ENCODE measurements at places on chromosomes 1 and 21.

GRCh38 chr1:162446946-162447345, 35.0 kb upstream of the SH2D1B start:
- no peak for DNase-seq

DNA sequence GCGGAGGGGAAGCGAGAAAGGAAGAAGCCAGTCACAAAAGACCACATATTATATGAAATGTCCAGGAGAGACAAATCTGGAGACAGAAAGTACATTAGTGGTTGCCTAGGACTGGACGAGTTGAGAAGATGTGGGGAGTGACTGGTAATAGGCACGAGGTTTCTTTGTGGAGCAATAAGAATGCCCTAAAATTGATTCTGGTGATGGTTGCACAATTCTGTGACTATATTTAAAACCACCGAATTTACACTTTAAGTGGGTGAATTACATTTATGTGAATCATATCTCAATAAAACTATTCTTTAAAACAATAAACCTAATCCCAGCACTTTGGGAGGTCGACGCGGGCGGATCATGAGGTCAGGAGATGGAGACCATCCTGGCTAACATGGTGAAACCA, 63.1 kb downstream of the ZNF281 start:
- DNase-seq, result no peak

DNA sequence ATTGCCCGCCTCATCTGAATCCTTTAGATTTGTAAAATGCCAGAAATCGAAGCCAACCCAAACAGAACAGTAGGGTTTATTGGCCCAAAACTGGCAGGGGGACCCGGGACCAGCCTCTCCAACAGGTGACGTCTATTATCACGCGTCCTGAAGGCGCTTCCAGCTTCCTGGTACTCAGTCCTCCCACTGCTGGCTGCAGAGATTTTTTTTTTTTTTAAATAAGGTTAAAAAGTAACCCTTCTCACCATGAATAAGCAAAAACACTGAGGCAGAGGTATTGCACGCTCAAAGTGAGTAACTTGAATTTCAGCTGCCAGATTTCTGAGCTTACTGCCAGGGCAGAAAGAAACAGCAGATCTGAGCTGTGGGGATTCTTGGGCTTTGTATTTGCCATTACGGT, 54.4 kb upstream of the GCLM start:
- DNase-seq, result no peak

DNA sequence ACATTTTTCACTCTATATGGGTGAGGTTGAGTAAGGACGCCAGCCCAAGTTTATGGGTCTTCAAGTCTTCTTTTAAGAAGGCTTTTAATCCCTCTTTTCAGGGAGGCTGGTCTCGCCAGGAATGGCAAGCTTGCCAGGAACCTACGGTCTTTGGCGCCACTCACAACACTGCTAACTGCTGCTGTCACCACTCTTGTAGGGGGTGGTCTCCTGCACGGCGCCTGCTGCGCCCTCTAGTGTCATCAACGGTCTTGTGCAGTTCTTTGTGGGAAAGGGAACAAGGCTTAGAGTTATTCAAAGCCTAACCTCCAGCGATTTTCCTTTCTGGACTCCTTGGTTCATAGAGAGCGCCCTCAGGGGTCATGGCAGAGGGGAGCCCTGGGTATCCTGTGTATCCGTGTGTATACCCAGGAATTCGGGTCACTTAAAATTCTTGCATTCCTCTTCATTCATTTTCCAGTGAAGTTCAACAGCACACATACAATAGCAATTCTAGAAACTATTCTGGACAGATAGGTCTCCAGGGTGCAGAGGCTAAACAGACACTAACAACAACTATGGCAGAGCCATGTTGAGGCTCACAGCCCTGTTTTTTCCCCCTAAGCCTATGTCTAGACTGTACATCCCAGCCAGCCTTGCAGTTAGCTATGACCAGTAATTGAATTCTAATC, 392.8 kb upstream of the CAMK1G start:
- DNase-seq, result peak; percentile 48

DNA sequence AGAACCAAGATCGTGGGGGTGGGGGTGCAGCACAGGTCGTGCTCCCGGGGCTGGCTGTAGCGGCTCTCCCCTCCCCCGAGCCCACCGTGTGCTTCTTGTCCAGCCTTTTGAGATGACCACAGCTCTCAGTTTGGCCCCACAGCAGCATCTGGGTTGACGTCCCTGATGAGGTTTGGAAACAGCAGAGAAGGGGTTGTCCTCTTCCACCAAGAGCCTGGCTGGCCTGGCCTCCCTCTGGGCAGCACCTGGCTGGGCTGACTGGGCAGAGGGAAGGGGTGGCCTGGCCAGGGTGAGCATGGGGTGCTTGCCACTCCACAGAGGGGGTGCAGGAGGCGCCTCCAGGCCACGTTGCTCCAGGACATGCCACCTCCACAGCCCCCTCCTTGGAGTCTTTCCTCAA, 61.5 kb downstream of the SKI start:
- no peak for DNase-seq

DNA sequence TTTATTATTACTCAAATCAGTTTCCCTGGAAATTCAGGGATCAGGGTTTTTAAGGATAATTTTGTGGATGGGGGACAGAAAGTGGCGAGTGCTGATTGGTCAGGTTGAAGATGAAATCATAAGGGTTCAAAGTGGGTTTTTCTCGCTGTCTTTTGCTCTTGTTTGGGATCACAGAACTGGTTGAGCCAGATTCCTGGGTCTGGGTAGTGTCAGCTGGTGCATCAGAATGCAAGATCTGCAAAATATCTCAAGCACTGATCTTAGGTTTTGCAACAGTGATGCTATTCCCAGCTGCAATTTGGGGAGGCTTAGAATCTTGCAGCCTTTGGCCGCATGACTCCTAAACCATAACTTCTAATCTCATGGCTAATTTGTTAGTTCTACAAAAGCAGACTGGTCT, 9.3 kb downstream of the CHI3L2 start:
- no peak for DNase-seq

DNA sequence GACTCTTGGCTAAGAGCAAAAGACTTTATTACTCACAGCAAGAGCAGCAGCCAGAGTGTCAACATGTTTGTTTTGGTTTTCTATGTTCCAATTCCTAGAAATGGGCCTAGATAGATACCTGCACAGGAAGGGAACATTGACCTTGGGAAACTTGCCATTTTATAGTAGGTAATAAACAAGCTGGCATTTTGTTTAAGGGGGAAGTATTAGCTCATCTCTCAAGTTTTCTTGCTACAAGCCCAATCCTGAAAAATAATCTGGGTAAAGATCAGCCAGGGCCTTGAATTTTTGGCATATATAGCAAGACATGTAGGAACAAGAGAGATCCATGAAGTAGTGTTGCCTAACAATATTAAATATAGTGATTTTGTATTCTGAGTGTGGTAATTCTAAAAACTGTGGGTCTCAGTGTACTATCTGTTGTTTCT, 51.4 kb upstream of the RGL1 start:
- DNase-seq, result no peak

GRCh38 chr1:23288671-23289070, 55.4 kb downstream of the HNRNPR start:
- DNase-seq, result no peak

- no peak for DNase-seq
Observed at GRCh38 chr1:39230261-39231190, 26.0 kb downstream of the MACF1 start.

DNA sequence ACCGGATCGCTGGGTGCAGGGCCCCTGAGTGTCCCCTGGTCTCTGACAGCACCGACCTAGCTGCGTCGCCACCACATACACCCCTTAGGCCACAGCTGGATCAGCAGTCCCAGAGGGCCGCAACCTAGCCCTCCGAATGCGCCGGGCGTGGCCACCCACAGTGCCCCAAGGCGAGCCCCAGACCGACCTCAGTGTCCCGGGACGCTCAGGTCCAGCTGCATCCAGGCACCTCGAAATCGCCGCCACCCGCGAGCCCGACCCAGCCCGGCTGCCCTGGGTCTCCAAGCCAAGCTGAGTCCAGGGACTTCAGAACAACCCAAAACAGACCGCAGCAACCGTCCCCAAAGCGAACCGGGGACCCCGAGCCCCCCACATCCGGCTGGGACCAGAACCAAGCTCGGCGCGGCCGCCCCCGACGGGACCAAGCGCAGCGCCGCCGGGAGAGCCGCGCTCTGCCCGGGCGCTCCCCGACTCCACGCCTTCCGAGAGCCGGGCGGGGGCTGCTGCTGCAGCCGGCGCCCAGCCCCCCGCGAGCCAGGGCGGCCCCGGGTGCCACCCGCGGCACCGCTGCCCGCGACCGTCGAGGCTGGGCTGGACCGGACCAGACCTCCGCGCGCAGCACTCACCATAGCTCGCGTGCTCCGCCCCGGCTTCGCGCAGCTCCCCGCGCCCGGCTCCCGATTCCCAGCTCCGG, 54.6 kb upstream of the ECE1 start:
- no peak for DNase-seq

DNA sequence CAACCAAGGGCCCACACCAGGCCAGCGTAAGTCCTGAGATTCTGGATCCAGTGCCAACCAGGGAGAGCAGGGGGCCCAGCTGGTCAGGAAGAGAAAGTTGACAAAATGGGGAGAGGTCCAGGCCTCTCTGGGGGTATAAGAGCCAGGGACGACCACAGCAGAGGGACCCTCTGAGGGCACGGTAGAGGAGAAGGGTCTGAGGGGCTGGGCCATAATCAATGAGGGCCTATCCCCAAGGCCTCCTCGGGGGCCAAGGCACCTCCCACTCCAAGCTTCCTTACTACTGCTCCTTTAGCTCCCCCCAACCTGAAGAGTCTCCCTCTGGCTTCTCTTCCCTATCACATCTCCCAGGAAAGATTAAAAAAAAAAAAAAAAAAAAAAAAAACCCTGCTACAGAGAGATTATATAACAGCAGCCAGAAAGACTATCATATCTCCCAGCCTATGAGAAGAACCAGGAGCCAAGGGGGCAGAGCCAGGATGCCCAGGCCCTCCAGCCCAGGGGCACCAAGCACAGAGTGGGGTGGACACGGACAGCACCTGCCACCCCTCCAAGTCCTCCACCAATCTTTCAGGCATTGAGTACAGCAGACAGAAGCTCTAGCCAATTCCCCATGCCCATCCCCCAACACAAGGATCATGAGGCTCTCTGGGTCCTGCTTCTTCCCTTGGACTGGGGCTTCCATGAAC, 2.7 kb downstream of the MEF2D start:
- peak; percentile 72 for DNase-seq

DNA sequence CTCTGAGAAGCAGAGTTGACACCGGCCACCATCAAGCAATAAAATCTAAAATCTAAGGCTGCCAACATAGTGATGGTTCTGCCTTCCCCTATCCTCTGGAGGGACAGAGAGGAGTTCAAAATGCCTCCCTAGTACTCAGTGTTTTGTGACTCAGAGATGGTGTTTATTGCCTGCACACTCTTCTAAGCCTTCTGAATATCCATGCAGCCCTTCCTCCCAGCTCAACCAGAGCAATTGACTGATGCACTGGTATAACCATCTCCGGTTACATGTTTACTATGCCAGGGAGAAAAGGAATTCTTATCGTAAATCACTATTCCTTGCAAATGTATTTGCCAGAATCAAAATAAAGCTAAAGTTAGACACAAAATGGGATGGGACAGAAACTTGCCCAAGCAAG, 132.9 kb upstream of the RAB4A start:
- no peak for DNase-seq

DNA sequence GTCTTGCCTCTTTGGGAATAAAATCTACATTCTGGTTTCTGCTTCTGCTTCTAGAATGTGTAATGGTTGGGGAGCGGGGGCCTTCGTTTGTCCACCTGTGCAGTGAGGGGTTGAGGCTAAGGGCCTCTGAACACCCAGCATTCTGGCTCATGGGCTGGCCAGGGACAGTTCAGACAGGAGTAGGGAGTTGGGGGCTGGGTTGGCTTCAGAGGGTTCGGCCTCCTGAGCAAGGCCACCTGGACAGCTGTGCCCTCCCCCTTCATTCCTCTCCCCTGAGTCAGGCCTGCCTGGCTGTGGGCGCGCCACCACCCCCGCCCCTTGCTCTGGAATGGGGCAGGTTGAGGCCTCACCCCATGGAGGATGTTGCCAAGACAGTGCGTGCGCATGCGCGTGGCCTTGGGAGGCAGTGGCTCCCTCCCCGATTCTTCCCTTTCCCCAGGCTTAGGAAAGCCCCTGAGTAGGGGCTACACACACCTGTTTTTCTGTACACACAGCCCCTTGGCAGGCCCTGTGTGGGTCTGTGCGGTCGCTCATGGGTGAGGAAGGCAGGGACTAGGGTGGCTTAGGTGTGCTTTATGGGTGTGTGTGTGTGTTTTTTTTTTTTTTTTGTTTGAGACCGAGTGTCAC, 57.0 kb downstream of the YARS1 start:
- DNase-seq, result no peak

DNA sequence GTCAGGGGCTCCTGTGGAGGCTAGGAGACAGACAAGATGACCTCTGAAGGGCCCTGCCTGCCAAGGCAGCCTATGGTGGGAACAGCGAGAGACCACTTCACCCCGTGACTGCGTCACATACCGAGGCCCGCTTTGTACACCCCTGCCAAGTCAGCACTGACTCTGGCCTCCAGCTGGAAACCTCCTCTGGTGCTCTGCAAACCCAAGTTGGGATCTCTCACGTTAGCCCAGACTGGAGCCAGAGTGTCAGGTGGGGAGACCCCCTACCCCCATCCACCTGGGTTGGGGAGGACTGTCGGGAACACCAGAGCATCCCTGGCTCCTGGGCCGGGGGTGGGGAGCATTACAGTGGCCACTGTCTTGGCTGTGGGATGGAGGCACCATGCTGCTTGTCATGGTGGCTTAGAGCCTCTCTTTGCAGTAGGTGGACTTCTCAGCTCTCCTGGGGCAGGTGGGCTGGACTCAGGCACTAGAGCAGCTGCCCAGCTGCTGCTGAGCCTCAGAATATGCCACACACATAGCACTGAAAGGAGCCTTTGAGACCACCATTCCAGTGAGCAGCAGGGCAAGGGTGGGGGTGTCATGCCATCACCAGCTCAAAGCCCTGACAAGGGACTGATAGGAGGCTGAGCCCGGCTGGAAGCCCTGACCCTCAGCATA, 50.4 kb downstream of the ELK4 start:
- DNase-seq, result no peak

DNA sequence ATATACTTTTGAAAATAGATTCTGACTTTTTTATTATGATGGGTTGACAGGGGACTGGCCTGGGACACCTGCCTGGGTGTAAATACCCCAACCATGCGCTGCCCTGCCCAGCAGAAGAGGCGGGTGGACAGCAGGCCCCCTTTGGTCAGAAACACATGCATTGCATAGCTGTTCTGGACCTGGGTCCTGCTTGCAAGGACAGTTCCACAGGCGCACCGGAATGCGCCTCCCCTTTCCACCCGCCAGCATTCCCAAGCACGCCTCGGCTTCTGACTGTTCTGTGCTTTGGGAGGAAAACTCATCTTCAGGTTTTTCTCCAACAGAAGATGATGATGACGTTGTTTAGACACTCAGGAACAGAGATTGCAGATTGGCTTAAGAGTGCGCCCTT, 428 bp upstream of the ZNF678 start:
- no peak for DNase-seq

GRCh38 chr1:237269938-237270337, 228.0 kb downstream of the RYR2 start:
- DNase-seq, result no peak

DNA sequence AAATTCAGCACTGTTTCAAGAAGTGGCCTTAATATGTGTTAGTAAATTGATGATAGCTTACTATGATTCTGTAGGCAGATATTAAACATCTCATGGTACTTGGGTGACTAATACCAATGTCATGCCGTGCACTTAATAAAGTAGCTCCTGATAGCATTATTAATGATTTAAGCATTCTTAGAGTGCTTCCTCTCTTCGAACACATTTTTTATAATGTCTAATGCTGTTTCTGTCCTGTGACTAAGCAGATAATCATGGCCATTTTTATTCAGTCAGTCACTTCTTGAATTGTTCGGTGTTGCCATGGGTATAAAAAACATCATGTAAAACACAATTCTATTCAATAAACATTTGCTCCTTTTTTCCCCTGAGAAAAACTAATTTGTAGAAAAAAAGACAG, 804.6 kb upstream of the ADGRL4 start:
- no peak for DNase-seq

Measured in NCI-H2171 treated with DMSO at 0.1 percent for 48 hours (cell line).